ENCODE measurements at places on chromosomes 4 and X.

- no peak for DNase-seq
Observed at GRCh38 chrX:41189156-41189555, 103.9 kb downstream of the USP9X start.

- no peak for DNase-seq
Observed at GRCh38 chrX:153342762-153343558, 9.0 kb downstream of the ZNF275 start.

- DNase-seq: peak; percentile 28
Observed at GRCh38 chr4:32488690-32489089, 1768.5 kb downstream of the PCDH7 start.

- no peak for DNase-seq
Observed at GRCh38 chr4:145501051-145501660, 19.5 kb downstream of the SMAD1 start.

- DNase-seq: peak; percentile 96
Observed at GRCh38 chr4:123418351-123418931, 21.8 kb downstream of the SPRY1 start.

DNA sequence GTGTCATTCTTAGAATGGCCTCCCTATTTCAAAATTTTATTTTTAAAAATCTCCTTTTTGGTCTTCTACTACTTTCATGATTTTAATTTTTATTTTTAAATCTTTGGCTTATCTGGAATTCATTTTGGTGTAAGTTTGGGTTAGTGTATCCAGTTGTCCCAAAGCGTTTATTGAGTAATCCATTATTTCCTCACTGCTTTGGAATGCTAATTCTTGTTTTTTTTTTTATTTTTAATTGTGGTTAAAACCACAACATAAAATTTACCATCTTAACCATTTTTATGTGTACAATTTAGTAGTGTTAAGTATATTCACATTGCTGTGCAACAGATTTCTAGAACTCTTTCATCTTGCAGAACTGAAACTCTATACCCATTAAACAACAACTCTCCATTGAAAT lies 8.7 kb downstream of the CITED1 start:
- DNase-seq: no peak

Measured in fibroblast of lung (primary cell).